ENCODE measurements at places on chromosomes 11 and 22.
A peak's percentile ranks its signal among the peaks of the same experiment; 100 is the strongest.

- no peak for DNase-seq
Measured at GRCh38 chr22:46085828-46086576, 64.3 kb upstream of the PPARA start.

GRCh38 chr11:65130631-65131416, 3.5 kb downstream of the SYVN1 start:
- DNase-seq: no peak

GRCh38 chr11:123056835-123057491, 5.0 kb downstream of the HSPA8 start:
- peak; percentile 18 for DNase-seq

GRCh38 chr11:72624496-72625201, 49.6 kb downstream of the PDE2A start:
- peak; percentile 77 for DNase-seq

- peak; percentile 61 for DNase-seq
Measured at GRCh38 chr11:65116370-65117205, 913 bp downstream of the ZNHIT2 start.

GRCh38 chr11:30474151-30474954, 111.8 kb downstream of the MPPED2 start:
- DNase-seq: no peak

GRCh38 chr22:20089977-20090729, 10.1 kb downstream of the DGCR8 start:
- peak; percentile 22 for DNase-seq

GRCh38 chr11:76610871-76611475, 59.6 kb downstream of the LRRC32 start:
- DNase-seq: peak; percentile 55

DNA sequence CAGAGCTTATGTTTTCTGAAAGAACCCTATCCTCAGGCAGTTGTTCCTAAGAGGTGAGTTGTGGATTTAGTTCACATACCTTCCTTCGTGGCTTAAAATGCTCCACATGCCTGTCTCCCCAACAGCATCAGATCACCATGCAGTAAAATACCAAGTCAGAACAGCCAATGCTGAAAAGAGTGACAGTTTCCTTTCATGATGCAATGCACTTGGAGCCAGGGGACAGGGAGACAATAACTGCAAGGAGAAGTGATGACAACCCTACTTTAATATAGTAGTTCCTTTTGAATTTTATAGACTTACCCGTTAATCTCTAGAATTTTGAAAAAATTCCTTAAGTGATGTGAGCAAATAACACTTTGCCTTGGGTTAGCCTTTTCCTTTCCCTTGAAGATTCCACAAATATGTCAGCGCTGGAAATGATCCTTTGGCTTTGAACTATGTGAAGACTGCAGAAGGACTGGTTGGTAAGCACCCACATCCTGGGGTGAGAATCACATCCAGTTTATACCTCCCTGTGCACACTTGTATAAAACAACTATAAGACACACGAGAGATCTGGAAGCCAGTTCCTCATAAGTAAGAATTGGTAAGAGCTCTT, 71.2 kb downstream of the PIWIL4 start:
- DNase-seq: peak; percentile 12

DNA sequence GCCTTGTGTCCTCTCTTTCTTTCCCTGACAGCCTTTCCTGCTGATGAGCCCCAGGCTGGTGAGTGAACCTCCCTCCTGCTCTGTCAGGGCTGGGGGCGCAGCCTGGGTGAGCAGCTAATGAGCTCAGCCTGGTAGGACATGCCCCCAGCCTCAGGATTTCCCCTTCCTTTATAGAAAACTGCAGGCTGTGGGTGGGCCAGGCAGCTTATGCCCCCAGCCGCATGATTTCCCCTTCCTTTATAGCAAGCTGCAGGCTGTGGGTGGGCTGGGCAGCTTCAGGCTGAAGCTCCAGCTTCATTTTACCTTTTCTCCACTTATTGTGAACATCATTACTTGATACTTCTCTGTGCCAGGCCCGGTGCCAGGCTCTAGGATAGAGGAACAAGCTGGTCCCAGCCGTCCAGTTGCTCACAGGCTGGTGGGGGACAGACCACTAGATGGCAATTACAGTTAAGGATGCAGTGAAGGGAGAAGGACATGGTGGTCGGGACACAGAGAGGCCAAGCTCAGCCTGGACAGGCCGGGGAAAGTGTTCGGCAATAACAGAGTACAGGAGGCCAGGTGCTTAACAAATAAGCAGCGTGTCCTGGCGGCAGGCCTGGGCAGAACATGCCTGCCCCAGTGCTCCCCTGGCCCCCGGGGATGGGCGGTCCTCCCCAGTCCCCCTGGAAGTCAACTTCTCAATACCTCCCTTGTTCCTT, 5.3 kb downstream of the LGALS12 start:
- DNase-seq: no peak

- DNase-seq: no peak
Measured at GRCh38 chr11:69567951-69568808, 72.8 kb upstream of the CCND1 start.

DNA sequence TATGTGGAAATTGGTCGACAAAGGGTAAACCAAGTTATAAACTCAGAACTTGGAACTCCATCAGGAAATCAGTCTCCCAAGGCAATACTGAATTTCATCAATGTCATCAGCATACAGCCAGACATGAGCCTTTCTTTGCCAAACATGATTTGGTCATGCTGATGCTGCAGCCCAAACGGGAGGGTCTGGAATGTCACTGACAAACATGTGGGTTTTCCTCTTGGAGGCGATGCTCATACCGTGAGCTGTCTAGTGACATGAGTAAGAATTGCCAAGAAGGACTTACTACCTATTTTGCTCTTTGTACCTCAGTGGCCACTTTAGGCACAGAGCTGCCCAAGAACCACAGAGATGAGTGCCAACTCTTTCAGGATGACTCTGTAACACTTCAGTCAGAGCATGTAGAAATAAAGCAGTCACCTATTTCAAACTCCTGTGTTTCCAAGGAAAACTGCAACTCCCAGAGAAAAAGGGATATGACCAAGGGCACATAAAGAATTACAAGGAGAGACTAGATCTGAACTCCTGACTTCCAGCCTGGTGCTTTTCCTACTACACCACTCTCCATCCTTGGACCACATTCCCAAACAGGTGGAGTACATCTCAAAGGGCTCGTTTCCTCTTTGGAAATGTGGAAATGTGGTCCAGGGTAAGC, 24.3 kb upstream of the MRGPRX2 start:
- DNase-seq: no peak

- no peak for DNase-seq
Measured at GRCh38 chr22:33888821-33889220, 31.5 kb downstream of the LARGE1 start.

DNA sequence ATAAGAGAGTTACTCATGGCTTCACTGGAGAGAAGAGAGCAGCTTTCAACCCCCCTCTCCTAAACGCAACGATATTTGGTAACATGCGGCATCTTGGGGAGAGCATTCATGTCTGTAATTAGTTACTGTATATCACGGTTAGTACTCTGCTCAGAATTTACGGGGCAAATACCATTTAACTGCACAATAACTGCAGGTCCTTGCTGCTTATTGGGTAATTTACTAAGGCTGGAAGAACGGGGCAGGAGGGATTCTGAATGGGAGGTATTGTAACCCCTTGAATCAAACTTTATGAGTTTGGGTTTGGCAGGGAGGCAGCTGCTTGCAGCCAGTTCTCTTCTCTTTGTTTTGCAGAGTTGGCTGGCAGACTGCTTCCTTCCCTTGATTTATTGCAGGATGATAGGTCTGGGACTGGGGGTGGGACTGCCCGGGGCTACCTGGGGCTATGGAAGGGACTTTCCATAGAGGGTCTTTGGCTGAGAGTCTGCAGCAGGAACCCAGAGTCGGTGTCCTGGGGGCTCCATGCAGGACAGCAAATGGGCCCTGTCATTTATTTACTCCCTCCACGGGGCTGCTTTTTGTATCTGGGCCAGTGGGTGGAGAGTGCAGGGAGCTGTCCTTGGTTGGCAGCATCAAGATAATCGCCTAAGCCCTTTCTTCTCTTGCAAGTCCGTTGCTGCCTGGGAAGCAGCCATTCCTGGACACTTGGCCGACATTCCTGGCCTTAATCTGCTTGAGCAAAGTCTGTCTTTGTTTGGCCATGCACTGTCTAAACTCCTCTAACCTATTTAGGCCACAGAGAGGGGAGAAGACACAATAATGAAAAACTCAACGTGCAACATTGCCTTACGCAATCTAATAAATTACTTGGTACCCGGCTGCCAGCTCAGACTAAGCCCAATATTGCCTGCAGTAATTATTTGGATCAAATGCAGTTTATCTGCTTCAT, 188.9 kb downstream of the ST3GAL4 start:
- no peak for DNase-seq

DNA sequence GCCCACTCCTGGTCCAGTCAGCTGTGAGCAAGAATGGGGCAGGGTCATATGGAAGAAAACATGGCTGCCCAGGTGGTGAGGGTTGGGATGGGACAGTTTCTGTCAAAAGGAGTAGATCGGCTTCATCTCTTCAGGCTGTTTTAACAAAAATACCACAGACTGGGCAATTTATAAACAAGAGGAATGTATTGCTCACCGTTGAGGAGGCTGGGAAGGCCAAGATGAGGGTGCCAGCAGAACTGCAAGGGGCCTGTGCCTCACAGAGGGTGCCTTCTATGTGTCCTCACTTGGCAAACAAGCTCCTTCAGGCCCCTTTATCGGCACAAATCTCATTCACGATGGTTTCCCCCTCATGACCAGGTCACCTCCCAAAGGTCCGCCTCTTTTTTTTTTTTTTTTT, 18.1 kb upstream of the RELT start:
- no peak for DNase-seq

DNA sequence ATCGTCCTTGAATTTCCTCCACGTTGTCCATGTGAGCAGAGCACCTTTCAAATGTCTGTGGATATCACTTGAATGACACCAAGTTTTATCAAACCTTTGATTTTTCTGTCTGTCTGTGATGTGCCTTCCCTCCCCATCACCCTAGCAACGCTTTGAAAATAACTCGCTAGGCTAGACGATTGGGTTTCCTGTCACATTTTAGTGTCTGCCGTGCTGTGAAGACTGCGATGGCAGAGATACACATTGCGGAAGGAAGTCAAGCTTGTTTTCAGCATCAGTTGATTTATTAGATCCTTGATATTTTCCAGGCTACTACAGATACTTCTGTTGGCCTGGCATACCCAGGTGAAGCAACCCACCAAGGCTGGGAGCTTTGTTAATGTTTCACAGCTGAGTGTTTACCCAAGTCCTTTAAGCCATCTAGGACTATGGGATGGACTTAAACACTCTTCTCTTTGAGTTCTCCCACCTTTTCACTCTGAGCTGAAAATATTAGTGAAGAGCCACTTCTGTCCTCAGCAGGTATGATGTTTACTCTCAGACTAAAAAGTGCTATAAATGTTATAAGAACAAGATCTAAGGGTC, 93.6 kb upstream of the CD44 start:
- DNase-seq: no peak

GRCh38 chr11:118339281-118339961, 3.1 kb downstream of the CD3D start:
- DNase-seq: no peak

DNA sequence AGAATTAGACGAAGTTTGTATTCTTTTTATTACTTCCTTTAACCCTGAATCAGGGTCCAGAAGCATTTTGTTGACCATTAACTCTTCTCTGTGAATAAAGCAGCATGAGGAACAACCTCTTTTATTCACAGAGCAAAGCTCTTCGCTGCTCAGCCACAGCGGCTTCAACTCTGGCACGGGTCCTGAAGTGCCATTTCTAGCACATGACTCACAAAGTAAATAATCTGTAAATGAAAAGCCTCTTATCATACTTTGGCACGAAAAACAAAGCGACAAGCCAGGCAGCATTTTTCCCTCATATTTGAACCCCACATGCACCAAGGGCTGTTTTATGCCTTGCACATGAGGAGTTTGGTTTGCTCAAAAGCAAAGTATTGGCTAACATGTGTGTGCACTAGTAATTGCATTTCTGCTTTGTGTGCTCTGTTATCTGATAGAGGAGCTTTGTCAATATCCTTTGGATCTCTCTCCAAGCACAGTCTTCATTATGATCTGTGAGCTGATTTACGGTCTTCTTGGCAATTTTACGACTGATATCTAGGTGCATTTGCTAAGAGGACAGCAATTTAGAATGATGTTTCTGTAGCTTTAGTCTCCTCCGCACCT, 33.0 kb upstream of the APOBEC3A start:
- DNase-seq: no peak

DNA sequence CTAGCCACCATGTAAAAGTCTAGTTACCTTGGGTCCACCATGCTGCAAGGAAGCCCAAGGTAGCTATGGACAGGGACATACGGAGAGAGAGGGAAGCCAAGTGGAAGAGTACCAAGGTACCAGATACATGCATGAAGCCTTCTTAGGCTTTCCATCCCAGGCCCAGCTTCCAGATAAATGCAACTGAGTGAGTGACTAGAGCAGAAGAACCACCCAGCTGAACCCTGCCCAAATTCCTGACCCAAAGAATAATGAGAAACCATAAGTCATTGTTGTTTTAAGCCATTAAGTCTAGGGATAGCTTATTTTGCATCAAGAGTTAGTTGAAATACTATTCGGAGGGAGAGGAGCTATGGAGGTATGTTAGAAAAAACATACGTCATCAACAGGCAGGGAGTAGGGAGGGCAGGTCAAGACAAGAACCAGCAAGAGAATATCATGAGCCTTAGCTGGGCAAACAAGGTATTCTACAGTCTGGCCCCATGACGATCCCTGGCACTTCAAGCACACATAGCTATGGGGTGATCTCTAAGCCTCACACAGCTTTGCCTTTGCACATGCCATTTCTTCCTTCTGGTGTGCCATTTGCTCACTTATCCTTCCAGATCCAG, 36.5 kb upstream of the APLNR start:
- no peak for DNase-seq

- no peak for DNase-seq
Measured at GRCh38 chr11:10611979-10612862, 43.8 kb upstream of the LYVE1 start.

- DNase-seq: no peak
Measured at GRCh38 chr11:10567446-10567845, 1.0 kb downstream of the LYVE1 start.

DNA sequence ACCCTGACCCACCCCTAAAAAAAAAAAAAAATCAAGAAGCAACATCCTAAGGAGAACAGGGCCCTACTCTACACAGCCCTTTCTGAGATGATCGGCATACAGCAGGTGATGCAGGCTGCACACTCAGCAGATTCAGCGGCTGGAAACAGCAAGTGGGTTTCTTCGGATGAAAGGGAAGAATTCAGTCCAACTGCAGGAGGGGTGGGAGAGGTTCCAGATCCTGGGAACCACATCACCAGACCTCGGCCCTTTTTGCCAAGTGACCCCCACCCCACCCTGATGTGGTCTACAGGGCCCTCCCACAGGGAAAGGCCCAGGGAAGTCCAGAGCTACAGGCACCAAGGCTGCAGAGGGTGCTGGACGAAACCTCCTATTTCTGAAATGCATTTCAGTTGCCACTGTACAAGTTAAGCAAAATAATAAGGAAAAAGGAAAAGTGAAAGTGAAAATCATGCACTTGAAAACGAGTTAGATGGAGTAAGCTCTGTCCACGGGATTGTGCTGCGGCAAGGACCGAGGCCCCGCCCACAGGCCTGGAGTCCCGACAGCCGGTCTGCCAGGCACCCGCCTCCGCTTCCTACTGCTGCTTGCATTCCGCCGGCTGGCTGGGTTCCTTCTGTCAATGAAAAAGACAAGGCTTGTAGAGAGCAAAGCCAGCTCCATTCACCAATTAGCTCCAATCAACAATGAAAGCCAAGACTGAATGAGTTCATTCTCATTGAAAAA, 16.0 kb upstream of the PHLDA2 start:
- DNase-seq: peak; percentile 97

Data from suppressor macrophage treated with lipopolysaccharide for 1 hour (primary cell).